ENCODE measurements at places on chromosomes 3 and 15.

DNA sequence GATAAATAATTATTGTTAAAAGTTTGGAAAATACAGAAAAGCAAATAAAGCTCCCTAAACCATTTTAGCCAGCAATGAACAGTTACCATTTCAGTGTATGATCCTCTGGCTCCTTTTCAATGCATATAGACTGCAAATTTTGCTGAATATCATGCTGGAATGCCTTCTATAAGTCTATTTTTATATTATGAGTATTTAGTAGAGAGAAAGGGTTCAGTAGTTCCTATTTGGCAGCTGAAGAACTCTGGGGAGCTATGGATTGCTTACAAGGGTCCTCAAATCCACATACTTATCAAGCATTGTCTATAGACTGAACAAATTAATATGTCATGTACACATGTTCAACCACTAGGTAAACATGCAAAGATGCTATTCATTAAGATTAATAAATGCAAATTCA is 46.1 kb downstream of the LRRC3B start:
- DNase-seq = no peak

GRCh38 chr3:32175607-32176197 is 62.8 kb upstream of the CMTM8 start:
- peak; percentile 19 for DNase-seq

- no peak for DNase-seq
These were observed 141.0 kb downstream of the MAGI1 start for GRCh38 chr3:65897766-65898165.

DNA sequence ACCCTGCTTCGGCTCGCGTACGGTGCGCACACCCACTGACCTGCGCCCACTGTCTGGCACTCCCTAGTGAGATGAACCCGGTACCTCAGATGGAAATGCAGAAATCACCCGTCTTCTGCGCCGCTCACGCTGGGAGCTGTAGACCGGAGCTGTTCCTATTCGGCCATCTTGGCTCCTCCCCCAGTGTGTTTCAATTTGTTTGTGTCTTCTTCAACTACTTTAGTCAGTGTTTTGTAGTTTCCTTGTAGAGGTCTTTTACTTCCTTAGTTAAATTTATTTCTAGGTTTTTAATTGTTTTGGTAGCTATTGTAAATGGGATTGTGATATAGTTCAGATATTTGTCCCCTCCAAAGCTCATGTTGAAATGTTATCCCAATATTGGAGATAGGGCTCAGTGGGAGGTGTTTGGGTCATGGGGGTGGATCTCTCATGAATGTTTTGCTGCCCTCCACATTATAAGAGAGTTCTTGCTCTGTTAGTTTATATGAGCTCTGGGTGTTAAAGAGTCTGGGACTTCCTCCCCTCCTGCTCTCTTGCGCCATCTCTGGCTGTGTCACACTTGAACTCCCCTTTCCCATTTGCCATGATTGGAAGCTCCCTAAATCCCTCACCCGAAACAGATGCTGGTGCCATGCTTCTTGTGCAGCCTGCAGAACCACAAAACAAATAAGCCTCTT is 304.4 kb downstream of the DOCK3 start:
- no peak for DNase-seq

- peak; percentile 25 for DNase-seq
These were observed 296.8 kb downstream of the DOCK3 start for GRCh38 chr3:50971487-50971924.

GRCh38 chr3:128175768-128176167 is 22.5 kb downstream of the EEFSEC start:
- no peak for DNase-seq

- DNase-seq = no peak
These were observed 23.5 kb upstream of the CLN6 start for GRCh38 chr15:68252925-68253534.

DNA sequence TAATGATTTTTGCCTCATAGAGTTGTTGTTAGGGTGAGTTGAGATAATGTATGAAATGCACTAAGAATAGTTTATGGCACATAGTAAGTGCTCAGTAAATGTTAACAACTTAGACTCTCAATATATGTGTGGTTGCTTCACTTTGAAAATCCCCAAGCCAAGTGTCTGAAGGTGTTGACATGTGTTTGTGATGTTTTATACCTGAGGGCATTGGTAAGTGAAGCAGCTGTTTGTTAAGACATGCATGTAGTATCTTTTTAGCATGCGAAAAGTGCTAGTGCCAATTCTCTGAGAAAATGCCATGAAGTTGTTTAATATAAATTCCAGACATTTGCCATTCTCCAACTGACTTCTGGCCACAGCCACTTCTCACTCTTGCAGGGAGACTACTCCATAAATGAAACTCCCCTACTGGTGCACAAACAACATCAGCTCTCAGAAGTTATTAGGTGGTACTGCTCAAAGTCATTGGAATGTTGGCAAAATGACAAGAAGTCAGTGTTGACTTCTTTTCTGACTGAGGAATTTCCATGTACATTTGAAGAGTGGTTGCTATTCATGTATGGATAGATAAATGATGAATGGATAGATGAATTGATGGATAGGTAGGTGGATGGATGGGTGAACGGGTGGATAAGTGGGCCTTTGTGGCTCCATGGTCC is 103.6 kb upstream of the NUDT16 start:
- no peak for DNase-seq

Measured in stimulated activated CD8-positive, alpha-beta memory T cell treated with anti-CD3 and anti-CD28 coated beads, Interleukin-4, amount 100 ng/mL, for 1 hour (primary cell).